ENCODE measurements at places on chromosomes 5 and 9. TPM values are rescaled to one million over a fixed set of nuclear protein-coding genes. Genes with fewer than 3 reads are reported as not detected.

DNA sequence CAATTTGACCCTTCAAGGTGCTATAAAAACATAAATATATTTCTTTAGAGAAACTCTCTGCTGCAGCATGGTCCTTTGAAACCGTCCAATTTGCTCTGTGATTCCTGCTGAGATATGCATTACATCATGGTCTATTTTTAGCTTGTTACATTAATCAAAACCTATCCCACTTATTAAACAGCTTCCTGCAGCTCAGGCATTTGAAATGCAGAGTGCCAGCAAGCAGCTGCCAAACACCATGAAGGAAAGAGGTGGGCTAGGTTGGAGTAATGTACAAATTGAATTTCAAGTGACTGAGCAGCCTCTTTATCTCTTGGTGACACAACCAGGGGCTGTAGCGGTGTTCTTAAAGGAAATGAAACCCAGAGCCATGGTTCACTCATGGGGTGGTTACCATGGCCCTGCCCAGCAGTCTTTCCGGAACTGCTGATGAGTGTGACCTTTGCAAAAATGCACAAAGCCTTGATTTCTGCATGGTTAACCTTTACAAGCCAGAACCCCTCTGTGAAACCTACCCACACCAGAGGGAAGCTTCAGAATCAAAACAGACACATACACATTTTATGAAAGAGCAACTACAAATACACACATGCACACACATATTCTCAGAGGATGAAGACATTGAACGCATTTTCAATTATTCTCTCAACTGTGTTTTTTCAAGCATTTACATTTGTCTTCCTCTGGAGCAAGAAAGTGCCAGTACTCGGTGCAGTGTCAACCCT, 155.8 kb upstream of the ZNF608 start:
- no peaks in the 10 kb centered on the region for H3K27me3 ChIP-seq
- H3K27ac ChIP-seq = no peak overlapping the region
- H3K4me1 ChIP-seq = no peaks in the 10 kb centered on the region
- no peak overlapping the region for H3K4me3 ChIP-seq

- peak overlapping the region; percentile 62 for H3K27ac ChIP-seq
- H3K4me1 ChIP-seq = peaks cover 14% of the 10 kb centered on the region
Observed at GRCh38 chr9:109950710-109951443, 170.9 kb downstream of the PALM2AKAP2 start.

- no peak for DNase-seq
- H3K36me3 ChIP-seq = peaks cover 3% of the 10 kb centered on the region
- no peak overlapping the region for H3K27ac ChIP-seq
- H3K4me3 ChIP-seq = no peak overlapping the region
- peaks cover 4% of the 10 kb centered on the region for H3K4me1 ChIP-seq
Observed at GRCh38 chr5:149432911-149433401, 53.9 kb upstream of the IL17B start.

DNA sequence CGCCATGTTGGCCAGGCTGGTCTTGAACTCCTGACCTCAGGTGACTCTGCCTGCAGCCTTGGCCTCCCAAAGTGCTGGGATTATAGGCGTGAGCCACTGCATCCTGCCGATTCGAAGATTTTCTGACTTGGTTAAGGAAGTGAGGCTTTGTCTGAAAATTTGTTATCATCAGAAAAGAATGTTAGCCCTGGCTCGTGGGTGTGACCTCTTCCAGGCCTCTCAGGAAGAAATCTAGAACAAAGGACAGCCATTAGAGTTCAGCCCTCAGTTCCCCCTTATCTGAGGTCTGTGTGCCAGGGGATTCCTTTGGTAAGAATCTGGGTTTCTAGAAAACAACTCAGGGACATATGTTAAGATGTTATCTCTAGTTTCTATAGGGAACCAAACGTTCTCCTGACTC, 6.2 kb downstream of the OR2S2 start:
- no peak overlapping the region for H3K4me3 ChIP-seq
- H3K4me1 ChIP-seq = peaks cover 15% of the 10 kb centered on the region
- H3K27me3 ChIP-seq = peaks cover 18% of the 10 kb centered on the region
- H3K27ac ChIP-seq = no peak overlapping the region
- DNase-seq = no peak
- no peaks in the 10 kb centered on the region for H3K36me3 ChIP-seq

- H3K27ac ChIP-seq = no peak overlapping the region
- no peak overlapping the region for H3K4me3 ChIP-seq
- H3K4me1 ChIP-seq = peaks cover 8% of the 10 kb centered on the region
- no peak for DNase-seq
Observed at GRCh38 chr5:375336-375920, 53.9 kb downstream of the AHRR start.

The ACTBL2 gene
- total RNA-seq = not detected
